ENCODE measurements at places on chromosomes 12 and 14.
A peak's percentile ranks its signal among the peaks of the same experiment; 100 is the strongest.

DNA sequence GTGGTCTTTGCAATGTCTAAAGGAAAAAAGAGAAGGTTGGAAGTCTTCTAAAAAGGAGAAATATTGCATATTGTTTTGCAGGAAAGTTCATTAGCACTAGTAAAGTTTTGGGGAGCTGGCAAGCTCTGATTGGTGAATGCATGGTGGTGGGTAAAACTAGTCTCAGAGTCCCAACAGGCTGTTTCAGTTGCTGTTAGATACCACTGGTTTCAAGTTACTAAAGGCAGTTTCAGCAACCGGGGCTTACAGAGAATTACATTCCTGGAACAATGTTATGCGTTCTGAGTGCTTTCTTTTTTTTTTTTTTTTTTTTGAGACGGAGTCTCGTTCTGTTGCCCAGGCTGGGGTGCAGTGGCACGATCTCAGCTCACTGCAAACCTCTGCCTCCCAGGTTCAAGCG lies 208.2 kb downstream of the EPS8 start:
- no peak for DNase-seq

DNA sequence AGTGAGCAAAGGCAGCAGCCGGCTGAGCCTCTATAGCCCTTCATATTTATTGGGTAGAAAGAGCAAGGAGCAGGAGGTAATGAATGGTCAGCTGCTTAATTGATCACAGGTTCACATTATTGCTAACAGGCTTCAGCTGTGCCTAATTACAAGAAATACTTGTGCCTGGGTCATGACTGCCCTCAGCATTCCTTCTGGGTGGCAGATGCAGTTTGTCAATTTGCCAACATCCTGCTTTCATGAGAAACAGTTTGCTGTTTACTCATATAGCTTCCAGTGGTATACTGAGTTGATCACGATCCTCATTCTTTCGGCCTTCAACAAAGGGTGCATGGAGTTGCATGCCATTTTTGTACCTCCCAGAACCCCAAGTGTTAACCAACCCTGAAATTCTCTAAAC lies 81.0 kb upstream of the PLEKHG7 start:
- no peak for DNase-seq

GRCh38 chr14:46581036-46581671 lies 70.4 kb downstream of the RPL10L start:
- peak; percentile 72 for DNase-seq

GRCh38 chr12:97650242-97650641 lies 187.6 kb downstream of the RMST start:
- no peak for DNase-seq

- no peak for DNase-seq
Observed at GRCh38 chr12:92444763-92445162, 258.0 kb upstream of the PLEKHG7 start.

DNA sequence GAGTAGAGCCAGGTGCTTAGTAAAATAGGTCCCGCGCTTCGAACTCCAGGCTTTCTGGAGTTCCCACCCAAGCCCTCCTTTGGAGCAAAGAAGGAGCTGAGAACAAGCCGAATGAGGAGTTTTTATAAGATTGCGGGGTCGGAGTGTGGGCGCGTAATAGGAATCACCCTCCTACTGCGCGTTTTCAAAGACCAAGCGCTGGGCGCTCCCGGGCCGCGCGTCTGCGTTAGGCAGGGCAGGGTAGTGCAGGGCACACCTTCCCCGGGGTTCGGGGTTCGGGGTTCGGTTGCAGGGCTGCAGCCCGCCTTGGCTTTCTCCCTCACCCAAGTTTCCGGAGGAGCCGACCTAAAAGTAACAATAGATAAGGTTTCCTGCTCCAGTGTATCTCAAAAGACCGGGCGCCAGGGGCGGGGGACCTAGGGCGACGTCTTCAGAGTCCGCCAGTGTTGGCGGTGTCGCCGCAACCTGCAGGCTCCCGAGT lies 3.6 kb downstream of the SSTR1 start:
- DNase-seq, result no peak

GRCh38 chr14:23164250-23164649 lies 19.2 kb downstream of the SLC7A8 start:
- no peak for DNase-seq

DNA sequence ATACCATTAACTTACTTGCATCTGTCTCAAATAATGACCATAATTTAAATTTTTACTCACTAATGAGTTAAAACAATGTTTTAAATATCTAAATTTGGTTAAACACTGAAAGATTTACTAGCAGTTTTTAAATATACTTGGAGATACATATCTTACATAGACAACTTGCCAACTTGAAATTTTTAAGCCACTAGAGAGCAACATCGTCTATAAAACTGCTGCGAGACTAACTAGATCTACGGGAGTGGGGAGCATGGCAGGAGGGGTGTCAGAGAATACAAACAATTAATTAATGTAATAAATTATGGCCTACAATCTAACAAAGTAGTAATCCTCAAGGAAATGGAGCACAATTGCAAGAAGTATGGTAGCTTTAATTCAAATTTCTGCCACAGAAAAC lies 120.4 kb downstream of the LRRIQ1 start:
- no peak for DNase-seq

- no peak for DNase-seq
Observed at GRCh38 chr12:113712481-113712880, 240.8 kb upstream of the LHX5 start.

- DNase-seq, result no peak
Observed at GRCh38 chr12:18101043-18101442, 11.1 kb upstream of the RERGL start.

Data from NCI-H524 (cell line).